ENCODE measurements at places on chromosomes 11 and 22.

- no peak for DNase-seq
Observed at GRCh38 chr11:117187799-117188481, 9.4 kb downstream of the SIDT2 start.

DNA sequence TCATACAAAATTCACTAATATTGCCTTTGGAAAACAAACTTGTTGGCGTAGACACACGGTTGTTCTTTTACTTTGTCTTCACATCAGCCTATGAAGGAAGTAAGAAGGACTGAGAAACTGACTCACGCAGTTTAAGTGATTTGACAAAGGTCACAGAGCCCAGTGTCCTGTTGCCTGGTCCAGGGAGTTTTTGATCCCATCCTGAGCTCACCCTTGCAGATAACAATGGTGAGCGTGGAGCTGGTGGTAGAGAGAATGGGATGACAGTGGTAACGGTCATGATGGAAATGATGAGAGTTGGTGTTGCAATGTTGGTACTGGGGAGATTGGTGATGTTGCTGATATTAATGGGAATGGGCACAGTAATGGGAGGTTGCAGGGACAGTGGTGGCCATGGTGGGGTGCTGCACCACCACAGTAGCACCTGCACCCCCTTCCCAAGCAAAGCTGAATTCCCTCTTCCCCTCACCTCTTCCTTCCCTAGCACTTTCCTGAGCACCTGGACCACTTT, 22.0 kb downstream of the CREB3L1 start:
- no peak for DNase-seq

- DNase-seq, result no peak
Observed at GRCh38 chr11:44763121-44763820, 36.5 kb downstream of the TSPAN18 start.

- no peak for DNase-seq
Observed at GRCh38 chr11:21405422-21405821, 736.0 kb downstream of the NELL1 start.

DNA sequence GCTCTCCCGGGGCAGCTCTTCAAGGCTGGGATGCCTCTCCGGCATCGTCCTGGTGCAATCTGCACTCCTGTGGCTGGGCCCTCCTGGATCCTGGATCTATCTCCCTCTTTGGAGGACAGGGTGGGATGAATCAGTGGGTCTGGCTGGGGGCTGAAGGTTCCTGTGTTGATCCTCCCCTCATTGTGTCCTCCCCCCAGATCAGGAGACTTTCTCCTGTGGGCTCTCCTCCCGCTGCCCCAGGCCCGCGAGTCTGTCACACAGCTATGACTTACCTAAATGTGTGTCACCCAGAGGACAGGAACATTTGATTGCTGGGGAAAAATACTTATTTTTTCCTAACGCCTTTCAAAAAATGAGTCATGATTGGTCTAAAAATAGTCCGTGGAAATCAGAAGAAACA, 106.8 kb upstream of the NECTIN1 start:
- no peak for DNase-seq

DNA sequence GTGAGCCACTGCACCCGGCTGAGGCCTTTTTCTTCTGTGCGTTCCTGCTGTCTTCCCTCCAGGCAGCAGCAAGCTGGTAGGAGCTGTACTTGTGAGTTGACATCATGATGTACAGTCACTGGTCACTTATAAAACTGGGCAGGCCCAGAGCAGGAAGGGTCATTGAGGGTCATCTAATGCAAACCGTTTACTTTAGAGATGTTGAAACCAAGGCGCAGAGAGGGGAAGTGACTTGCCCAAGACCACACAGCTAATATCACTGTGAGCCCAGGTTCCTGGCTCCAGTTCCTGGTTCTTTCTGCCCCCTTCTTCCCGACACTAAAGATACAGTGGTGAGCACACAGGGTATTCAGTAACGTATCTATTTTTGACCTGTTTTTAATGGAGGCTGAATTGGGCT, 27.3 kb downstream of the PTPRJ start:
- peak; percentile 66 for DNase-seq

DNA sequence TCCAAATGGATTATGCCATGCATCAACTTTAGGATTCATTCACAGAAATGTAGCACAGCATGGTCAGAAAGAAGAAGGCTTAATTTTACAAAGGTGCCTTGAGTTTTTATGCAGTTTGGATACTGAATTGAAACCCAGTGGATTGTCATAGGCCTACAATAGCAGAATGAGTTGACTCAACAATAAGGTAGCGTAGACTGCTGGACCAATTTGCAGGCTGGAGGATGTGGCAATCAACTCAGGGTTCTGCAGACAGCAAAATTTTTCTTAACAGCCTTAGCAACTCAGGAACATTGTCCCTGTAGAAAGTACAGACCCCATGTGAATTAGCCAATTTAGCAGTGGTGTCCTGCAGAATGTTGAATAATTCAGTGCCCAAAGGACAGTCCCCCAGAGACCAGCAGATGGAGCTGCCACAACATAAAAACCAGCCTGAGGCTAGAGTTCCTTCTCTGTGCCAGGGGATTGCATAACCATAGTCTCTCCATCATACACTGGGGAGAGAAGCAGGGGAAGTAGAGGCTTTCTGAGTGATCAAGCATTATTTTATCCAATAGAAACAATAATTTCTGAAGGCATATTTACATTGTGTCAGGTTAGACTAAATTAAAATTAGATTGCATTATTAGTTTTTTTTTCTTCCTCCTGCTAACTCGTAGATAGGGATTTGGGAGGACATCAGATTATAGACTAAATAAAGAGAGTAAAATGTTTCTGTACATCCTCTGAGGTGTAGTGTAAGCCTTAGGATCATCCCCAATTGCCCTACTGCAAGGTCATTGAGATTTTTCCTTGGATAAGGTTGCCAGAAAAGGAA, 20.3 kb upstream of the MRPL17 start:
- DNase-seq, result peak; percentile 91

- DNase-seq, result no peak
Observed at GRCh38 chr11:126443120-126443519, 87.6 kb downstream of the ST3GAL4 start.

GRCh38 chr22:19827341-19828034, 27.2 kb downstream of the GNB1L start:
- DNase-seq, result no peak

DNA sequence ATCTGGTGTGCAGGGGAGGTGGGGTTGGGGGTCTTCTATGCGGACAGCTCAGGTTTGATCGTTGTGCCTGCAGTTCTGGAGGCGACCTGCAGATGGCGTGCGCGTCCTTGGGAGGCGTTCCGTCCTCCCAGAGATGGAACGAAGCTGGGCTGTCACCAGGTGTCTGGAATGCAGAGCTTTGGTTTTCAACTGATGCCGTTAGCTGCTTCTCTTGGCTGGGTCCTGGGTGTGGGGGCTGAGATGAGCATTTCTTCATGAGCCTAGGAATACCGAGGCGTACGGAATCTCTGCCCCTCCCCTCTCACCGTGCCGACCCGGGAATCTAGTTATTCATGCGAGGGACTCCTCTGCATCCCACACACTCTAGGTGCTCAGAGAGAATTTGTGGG, 98.6 kb downstream of the CEP164 start:
- peak; percentile 57 for DNase-seq

DNA sequence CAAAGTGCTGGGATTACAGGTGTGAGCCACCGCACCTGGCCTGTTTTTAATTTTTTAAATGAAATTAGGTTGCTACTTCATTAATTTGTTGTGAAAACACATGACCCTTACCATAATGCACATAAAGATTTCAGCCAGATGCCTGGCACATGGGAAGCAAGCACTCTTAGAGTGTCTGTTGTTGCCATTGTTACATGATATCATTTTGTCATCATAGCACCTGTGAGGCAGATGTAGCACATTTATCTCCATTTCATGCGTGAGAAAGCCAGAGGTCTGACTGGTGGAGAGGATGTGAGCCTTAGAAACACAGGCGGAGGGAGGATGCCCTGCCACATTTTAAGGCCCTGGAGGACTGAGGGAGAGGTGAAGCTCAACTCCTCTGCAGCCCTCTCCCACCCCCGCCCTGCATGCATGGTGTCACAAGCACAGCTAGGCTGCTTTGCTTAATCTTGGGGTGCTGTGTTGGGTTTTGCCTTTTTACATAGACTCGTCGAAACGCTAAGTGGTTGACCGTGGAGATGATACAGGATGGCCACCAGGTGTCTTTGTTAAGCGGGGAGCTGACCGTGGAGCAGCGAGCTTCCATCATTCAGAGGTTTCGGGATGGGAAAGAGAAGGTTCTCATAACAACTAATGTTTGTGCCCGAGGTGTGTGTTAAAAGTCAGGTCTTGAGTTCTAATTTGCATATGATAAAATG, 14.0 kb downstream of the DDX25 start:
- DNase-seq, result no peak

- DNase-seq, result peak; percentile 44
Observed at GRCh38 chr22:18968011-18968749, 32.1 kb upstream of the PRODH start.
